ENCODE measurements at places on chromosomes 7 and 10.

- DNase-seq = no peak
These were observed 437.0 kb downstream of the SUGCT start for GRCh38 chr7:40571796-40572195.

DNA sequence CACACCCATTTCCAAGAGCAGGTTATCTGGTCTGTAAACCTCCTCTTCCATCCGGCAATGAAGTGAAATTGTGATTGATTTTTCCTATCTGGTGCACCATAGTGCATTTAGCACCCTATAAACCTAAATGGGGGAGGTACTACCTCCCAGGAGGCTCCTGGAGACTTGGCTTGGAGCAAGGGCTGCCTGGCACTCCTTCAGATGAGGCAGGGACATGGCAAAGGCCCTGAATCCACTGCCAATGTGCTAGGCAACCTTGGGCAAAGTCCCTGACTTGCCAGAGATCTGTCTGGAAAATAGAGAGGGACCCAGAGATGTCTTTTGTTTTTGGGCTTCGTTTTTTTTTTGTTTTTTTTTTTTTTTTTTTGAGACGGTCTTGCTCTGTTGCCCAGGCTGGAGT lies 6.7 kb upstream of the GRID1 start:
- no peak for DNase-seq

- no peak for DNase-seq
These were observed 339.7 kb downstream of the HGF start for GRCh38 chr7:81430150-81430549.

DNA sequence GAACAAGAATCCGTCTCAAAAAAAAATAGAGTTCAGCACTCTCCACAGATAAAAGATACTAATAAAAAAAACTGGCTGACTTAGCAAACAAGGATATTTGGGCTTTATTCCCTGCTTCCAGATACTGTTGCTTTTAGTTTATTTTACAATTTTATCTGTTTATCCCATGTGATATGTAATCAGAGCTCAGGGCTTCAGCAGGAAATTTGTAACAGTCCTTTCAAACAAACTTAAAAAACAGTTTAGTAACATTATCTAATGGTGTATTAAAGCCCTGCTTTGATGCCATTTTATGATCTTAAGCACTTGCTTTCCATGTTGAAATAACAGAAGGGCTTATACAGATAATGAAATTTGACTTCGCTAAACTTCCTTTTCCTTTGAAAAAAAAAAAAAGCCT lies 28.1 kb downstream of the DCLRE1A start:
- no peak for DNase-seq

DNA sequence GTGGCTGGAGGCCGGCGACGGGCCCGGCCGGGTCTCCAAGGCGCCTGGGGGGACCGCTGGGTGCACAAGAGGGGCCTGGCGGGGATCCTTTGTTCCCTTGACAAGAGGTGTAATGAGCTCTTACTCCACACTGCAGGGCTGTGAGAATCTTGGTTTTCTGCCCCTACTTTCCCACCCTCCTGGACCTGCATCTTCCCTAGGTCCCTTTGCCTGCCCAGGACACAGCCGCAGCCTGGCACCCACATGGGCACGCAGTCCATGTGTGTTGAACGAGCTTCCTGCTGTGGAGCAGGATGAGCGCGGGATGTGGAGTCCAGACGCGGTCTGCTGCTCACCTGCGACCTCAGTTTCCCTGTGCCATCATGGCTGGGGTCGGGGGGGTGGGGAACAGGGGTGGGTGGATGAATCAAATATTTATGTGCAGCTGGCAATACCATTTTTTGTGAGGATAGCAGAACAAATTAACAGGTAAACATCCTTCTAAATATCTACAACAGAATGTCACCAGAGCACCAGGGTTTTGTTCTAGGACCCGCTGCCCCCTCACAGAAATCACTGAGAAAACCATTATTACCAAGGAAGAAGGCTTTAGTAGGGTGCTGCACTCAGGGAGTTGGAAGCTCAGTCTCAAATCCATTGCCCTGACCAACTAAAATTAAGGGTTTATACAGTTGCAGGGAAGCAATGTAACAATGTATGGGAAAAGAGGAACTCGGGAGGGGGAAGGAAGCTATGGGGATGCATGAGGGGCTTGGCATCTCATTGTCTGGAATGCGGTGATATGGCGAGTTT lies 474 bp upstream of the NSMCE4A start:
- DNase-seq = no peak

- DNase-seq = peak; percentile 14
These were observed 6.2 kb upstream of the CH25H start for GRCh38 chr10:89213191-89213808.

GRCh38 chr10:60973086-60973485 lies 29.1 kb upstream of the RHOBTB1 start:
- DNase-seq = no peak

GRCh38 chr7:158048569-158048968 lies 539.1 kb downstream of the PTPRN2 start:
- no peak for DNase-seq

GRCh38 chr10:19730167-19730906 lies 85.9 kb upstream of the PLXDC2 start:
- peak; percentile 54 for DNase-seq

DNA sequence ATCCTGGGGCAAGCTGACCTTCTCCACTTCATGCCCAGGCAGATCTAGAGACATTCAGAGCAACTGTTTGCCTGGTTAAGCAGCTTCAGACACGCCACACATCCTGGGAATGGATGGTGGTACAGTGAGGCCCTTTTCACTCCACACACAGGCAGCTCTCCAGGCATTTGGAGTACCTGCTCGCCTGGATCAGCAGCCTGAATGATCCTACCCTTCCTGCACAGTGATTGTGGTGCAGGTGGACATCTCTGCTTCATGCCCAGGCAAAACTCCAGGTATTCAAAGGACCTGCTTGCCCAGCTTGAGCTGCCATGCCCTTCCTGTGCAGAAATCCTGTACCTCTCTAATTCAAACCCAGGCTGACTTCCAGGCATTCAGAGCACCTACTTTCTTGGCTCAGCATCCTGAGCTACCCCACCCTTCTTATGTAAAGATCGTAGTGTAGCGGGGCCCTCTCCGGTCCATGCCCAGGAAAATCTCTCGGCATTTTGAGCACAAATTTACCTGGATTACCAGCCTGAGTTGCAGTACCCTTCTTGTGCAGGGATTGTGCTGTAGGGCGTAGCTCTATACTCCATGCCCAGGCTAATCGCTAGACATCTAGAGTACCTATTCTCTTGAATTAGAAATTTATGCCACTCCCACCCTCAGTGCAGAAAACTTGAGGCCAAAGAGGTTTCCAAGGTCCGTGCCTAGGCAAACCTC lies 972.8 kb downstream of the ANKRD7 start:
- DNase-seq = no peak

All from skin of body (tissue), 3 donors.